ENCODE measurements at places on chromosomes 6 and 20. TPM values are rescaled to one million over a fixed set of nuclear protein-coding genes. Genes with fewer than 3 reads are reported as not detected.

DNA sequence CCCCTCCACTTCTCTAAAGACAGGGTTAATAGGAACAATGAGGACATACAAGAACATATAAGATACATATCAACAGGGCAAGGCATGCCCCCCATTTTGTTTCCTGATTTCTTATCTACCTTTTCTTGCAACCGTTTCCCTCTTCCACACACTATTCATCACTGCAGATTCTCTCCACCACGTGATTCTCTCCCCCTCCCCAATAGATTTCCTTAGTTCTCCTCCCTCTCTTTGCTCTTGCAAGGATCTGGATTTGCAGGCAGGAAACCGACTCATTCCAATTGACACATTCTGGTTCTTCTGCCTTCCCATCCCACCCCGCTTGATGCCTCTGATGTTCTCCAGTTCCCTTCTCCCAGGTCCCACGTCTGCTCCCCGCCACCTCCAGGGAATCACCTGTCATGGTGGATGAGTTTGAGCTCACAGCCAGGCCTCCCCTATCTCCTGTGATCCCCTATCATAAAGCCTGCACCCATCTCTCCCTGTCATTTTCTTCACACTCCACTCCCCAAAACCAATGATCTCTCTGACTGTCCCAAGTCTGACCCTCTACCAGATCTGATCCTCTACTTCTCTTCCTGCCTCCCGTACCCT, 7.5 kb downstream of the GABBR1 start:
- peaks cover 24% of the 10 kb centered on the region for H3K36me3 ChIP-seq
- H3K27ac ChIP-seq = no peak overlapping the region
- H3K4me1 ChIP-seq = no peaks in the 10 kb centered on the region
- DNase-seq = no peak
- H3K27me3 ChIP-seq = no peaks in the 10 kb centered on the region

- H3K27ac ChIP-seq = no peak overlapping the region
- peaks cover 28% of the 10 kb centered on the region for H3K36me3 ChIP-seq
- no peaks in the 10 kb centered on the region for H3K4me1 ChIP-seq
- no peak overlapping the region for H3K4me3 ChIP-seq
- no peak for DNase-seq
Observed at GRCh38 chr6:37371154-37372083, 17.6 kb downstream of the RNF8 start.

GRCh38 chr20:7843613-7844012, 96.6 kb downstream of the HAO1 start:
- H3K27ac ChIP-seq = no peak overlapping the region
- H3K4me3 ChIP-seq = no peak overlapping the region
- H3K27me3 ChIP-seq = no peaks in the 10 kb centered on the region
- DNase-seq = no peak

DNA sequence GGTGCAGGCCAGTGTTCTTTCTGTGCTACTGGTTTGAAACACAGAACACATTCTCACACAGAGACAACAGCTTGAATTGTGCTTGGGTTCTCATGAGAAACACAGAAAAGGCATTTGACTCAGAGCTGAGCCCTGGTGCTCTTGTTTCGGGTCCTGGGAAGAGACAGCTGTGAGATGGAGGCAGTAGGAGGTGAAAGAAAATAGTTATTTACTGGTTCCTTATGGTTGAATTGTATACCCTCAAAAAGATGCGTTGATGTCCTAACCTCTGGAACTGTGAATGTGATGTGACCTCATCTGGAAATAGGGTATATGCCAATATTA, 87.1 kb upstream of the RPS6KA2 start:
- no peaks in the 10 kb centered on the region for H3K36me3 ChIP-seq
- H3K27me3 ChIP-seq = no peaks in the 10 kb centered on the region
- H3K4me1 ChIP-seq = no peaks in the 10 kb centered on the region
- no peak overlapping the region for H3K4me3 ChIP-seq
- no peak for DNase-seq

GRCh38 chr20:1369970-1370369, 22.9 kb downstream of the FKBP1A start:
- H3K4me1 ChIP-seq = peaks cover 6% of the 10 kb centered on the region
- DNase-seq = no peak
- H3K36me3 ChIP-seq = peaks cover 47% of the 10 kb centered on the region
- H3K27ac ChIP-seq = no peak overlapping the region

DNA sequence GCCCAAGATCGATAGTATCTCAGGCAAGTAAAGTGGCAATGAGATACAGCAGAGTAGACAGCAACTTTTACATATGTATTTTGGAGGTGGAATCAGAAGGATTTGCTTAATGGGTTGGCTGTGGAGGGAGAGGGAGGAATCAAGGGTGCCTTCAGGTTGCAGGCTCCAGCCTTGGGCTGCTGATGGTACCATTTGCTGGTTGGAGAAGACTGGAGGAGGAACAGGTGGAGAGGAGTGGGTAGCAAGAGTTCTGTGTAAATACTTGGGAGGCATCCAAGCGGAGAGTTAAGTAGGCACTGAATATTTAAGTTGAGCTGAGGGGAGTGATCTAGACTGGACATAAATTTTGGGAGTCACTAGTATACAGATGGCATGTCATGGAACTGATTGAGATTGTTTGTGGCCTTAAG, 5.2 kb downstream of the BICRAL start:
- H3K4me1 ChIP-seq = 0 out of 2 replicates have a peak, but pooled peaks cover 3% of the 10 kb centered on the region
- H3K4me3 ChIP-seq = no peak overlapping the region
- H3K27me3 ChIP-seq = no peaks in the 10 kb centered on the region
- no peaks in the 10 kb centered on the region for H3K36me3 ChIP-seq

- H3K4me3 ChIP-seq = no peak overlapping the region
- H3K36me3 ChIP-seq = no peaks in the 10 kb centered on the region
- no peak for DNase-seq
- H3K27ac ChIP-seq = no peak overlapping the region
- peaks cover 7% of the 10 kb centered on the region for H3K27me3 ChIP-seq
- no peaks in the 10 kb centered on the region for H3K4me1 ChIP-seq
Observed at GRCh38 chr20:23002276-23002675, 32.8 kb upstream of the SSTR4 start.

GRCh38 chr6:16840725-16841124, 79.5 kb upstream of the ATXN1 start:
- H3K27ac ChIP-seq = no peak overlapping the region
- no peaks in the 10 kb centered on the region for H3K27me3 ChIP-seq
- no peak overlapping the region for H3K4me3 ChIP-seq
- H3K4me1 ChIP-seq = no peaks in the 10 kb centered on the region
- H3K36me3 ChIP-seq = no peaks in the 10 kb centered on the region
- DNase-seq = no peak

DNA sequence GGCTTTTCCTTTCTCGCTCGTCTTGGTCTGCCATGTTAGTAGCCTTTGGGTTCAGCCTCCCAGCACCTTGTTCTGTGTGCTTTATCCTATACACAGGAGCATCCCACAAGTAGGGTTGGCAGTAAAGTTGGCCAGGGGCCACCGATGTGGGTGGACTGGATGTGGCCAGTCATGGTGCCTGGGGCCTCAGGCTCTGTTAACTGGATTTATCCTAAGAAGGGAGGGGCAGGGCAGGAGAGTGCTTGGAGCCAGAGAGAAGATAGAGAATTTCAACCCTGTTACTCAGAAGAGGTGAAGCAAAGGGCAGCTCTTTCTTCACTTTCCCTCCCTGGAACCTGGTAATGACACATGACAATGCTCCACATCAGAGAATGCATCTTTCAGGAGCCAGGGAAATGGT, 14.1 kb upstream of the SIRPB2 start:
- DNase-seq = no peak
- no peak overlapping the region for H3K4me3 ChIP-seq
- no peaks in the 10 kb centered on the region for H3K27me3 ChIP-seq
- H3K4me1 ChIP-seq = peaks cover 7% of the 10 kb centered on the region
- H3K36me3 ChIP-seq = no peaks in the 10 kb centered on the region

DNA sequence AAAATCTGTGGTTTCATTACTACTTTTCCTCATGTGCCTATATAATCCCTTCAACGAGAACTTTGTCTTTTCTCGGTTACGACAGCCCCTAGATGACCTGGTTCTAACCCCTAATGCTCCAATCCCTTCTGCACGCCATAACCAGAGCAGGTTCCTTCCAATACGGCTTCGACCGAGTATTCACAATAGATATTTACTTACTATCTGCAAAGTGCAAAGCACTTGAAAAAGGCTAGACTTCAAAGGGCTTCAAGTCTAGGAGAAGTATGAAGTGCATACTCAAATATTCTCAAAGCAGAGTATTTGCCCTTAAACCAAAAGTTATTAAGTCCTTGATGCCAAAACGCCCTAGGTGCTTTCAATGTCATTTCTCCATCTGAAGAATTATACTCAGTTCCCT, 63.4 kb upstream of the NHSL1 start:
- no peak overlapping the region for H3K4me3 ChIP-seq
- no peak for DNase-seq
- no peaks in the 10 kb centered on the region for H3K36me3 ChIP-seq
- no peaks in the 10 kb centered on the region for H3K4me1 ChIP-seq
- no peaks in the 10 kb centered on the region for H3K27me3 ChIP-seq
- H3K27ac ChIP-seq = no peak overlapping the region

- no peak for DNase-seq
- H3K27me3 ChIP-seq = no peaks in the 10 kb centered on the region
- H3K4me3 ChIP-seq = no peak overlapping the region
- no peak overlapping the region for H3K27ac ChIP-seq
- no peaks in the 10 kb centered on the region for H3K36me3 ChIP-seq
Observed at GRCh38 chr6:137166247-137167098, 7.0 kb downstream of the IL22RA2 start.

DNA sequence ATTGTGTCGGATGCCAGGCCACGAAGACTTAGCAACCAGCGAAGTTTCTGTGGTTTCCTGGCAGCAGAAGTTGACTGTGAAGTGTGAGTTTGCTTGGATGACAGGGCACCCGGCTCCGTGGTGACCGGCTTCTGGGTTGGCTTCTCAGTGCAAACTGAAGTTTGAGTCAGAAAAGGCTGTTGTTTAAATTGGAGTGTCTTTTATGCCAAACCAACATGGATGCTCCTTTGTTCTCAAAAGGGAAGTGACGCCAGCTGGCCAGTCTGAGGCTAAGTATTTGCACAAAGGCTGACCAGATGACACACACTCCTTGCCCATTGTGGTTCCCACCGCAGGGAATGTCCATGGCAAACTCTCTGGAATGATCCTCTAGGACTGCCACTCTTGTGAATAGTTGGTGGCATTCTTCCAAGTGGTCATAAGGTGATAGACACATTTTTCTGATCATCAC, 164.8 kb upstream of the QKI start:
- H3K4me1 ChIP-seq = no peaks in the 10 kb centered on the region
- no peak for DNase-seq
- H3K36me3 ChIP-seq = no peaks in the 10 kb centered on the region

DNA sequence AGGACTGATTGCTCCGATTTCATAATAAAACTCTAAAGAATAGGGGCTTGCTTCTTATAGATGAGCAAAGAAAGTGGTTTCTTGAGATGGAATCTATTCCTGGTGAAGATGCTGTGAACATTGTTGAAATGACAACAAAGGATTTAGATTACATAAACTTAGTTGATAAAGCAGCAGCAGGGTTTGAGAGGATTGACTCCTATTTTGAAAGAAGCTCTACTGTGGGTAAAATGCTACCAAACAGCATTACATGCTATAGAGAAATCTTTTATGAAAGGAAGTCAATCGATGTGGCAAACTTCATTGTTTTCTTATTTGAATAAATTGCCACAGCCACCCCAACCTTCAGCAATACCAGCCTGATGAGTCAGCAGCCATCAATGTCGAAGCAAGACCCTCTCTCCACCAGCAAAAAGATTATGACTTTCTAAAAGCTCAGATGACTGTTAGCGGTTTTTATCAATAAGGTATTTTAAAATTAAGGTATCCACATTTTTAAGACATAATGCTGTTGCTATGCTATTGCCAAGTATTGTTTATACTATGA, 12.7 kb upstream of the MTRF1L start:
- no peak overlapping the region for H3K27ac ChIP-seq
- no peak for DNase-seq
- H3K4me3 ChIP-seq = no peak overlapping the region
- H3K36me3 ChIP-seq = no peaks in the 10 kb centered on the region

GRCh38 chr20:60791823-60792222, 460.2 kb upstream of the CDH4 start:
- H3K27ac ChIP-seq = no peak overlapping the region
- H3K27me3 ChIP-seq = no peaks in the 10 kb centered on the region
- no peaks in the 10 kb centered on the region for H3K4me1 ChIP-seq
- H3K4me3 ChIP-seq = no peak overlapping the region
- no peak for DNase-seq
- no peaks in the 10 kb centered on the region for H3K36me3 ChIP-seq

- no peak overlapping the region for H3K4me3 ChIP-seq
- DNase-seq = no peak
- no peaks in the 10 kb centered on the region for H3K36me3 ChIP-seq
- no peaks in the 10 kb centered on the region for H3K27me3 ChIP-seq
Observed at GRCh38 chr20:61331543-61331942, 79.5 kb downstream of the CDH4 start.

DNA sequence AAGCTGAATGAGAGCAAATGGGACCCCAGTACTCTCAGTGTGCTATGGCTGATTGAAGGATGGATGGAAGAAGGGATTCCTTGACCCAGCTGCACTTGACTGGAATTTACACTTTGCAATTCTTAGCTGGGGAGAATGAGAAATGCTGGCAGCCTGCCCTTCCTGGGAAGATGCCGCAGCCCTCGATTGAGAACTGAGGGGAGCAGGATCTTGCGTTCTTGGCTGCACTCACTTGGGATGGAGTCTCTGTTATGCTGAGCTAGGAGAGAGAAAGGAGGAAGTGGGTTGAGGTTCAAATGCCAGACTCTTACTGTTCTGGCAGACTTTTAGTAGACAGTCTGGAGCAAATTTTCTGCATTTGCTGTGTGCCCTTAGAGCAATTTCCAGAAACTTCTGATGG, 221.2 kb downstream of the FNDC1 start:
- no peak for DNase-seq
- H3K27ac ChIP-seq = no peak overlapping the region
- no peak overlapping the region for H3K4me3 ChIP-seq
- H3K4me1 ChIP-seq = no peaks in the 10 kb centered on the region
- H3K27me3 ChIP-seq = peaks cover 34% of the 10 kb centered on the region

DNA sequence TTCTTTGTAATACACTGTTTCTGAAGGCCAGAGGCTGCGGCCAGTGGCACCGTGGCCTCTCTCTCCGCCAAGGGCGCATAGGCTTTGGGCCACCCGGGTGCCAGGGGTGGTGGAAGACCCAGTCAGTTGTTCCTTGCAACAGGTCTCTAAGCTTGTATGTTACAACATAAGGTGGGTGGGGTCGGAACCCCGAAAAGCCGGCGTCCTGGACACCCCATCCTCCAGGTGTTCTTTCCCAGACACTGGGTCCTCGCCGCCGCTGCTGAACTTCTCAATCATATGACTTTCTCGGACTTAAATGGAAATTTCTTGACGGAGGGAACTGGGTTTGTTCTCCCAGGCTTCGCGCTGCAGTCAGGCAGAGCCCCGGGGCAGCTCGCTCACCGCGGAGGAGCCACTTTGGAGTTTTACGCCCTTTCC, 983 bp upstream of the KCNQ5 start:
- no peak for DNase-seq
- no peak overlapping the region for H3K4me3 ChIP-seq
- H3K36me3 ChIP-seq = no peaks in the 10 kb centered on the region
- H3K27ac ChIP-seq = no peak overlapping the region
- H3K4me1 ChIP-seq = no peaks in the 10 kb centered on the region

MRAP2 gene
- 1.4 TPM for total RNA-seq

NHSL1 gene
- 15.4 TPM for total RNA-seq

DNAH8 gene
- not detected for total RNA-seq

LZTS3 gene
- 5.2 TPM for total RNA-seq

LY86 gene
- not detected for total RNA-seq

DEFB124 gene
- total RNA-seq = not detected

RBCK1 gene
- 180 TPM for total RNA-seq

PSORS1C2 gene
- not detected for total RNA-seq

ASIP gene
- not detected for total RNA-seq

ALDH5A1 gene
- total RNA-seq = 10.0 TPM
